ENCODE measurements at places on chromosomes 2 and 18. TPM values are rescaled to one million over a fixed set of nuclear protein-coding genes. Genes with fewer than 3 reads are reported as not detected.

Gene KCNG2
- total RNA-seq, result not detected

Gene FHOD3
- 7.8 TPM for total RNA-seq

DNA sequence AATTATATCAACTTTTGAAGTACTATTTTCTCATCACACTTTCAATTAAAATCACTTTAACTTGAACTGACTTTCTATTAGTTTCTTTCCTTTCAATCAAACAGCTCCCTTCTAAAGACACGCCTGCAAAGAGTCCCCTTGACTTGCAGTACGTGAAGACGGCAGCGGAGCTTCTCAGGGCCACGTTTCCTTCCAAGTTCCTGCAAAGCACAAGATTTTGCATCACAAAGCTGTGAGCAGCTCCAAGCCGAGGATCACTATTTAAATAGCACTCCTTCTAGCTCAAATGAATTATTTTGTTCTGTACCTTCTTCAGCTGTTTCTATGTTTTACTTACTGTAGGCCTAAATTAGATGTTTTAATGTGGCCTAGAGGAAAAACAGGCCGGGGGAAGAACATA is 30.8 kb downstream of the SH3YL1 start:
- DNase-seq, result no peak

- no peak for DNase-seq
Measured at GRCh38 chr2:164896634-164897355, 55.2 kb upstream of the COBLL1 start.

DNA sequence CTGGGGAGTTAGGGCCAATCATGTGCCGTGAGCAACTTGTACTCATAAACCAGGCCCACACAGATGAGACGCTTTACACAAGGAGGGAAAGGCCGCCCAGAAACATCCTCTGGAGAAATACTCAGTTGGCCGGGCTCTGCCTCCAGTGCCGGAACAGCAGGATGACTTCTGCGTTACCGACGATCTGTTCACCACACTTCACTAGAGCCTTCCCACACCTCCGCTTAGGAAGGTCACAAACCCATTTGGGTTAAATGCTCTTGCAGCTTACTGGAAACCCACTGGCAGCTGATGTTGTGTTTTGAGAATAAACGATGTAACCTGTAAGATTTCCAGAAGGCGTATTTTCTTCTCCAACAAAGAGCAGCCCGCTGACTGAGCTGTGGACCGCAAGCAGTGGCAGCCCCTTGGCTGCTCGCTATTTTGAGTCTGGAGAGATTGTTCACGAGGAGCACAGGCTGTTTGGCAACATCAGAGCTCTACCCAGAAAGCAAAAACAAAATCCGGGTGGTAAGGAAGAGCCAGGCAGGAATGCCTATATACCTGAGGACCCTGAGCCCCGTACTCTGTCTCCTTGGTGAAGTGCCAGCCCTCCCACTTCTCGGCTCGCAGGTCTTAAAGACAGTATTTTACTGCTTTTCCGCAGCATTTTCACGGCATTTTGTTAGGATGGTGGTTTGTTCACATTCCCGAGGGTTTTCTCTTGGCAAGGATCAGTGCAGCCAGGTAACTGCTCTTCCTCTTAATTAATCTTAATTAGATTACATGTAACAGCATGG is 44.0 kb downstream of the COLEC12 start:
- no peak for DNase-seq

DNA sequence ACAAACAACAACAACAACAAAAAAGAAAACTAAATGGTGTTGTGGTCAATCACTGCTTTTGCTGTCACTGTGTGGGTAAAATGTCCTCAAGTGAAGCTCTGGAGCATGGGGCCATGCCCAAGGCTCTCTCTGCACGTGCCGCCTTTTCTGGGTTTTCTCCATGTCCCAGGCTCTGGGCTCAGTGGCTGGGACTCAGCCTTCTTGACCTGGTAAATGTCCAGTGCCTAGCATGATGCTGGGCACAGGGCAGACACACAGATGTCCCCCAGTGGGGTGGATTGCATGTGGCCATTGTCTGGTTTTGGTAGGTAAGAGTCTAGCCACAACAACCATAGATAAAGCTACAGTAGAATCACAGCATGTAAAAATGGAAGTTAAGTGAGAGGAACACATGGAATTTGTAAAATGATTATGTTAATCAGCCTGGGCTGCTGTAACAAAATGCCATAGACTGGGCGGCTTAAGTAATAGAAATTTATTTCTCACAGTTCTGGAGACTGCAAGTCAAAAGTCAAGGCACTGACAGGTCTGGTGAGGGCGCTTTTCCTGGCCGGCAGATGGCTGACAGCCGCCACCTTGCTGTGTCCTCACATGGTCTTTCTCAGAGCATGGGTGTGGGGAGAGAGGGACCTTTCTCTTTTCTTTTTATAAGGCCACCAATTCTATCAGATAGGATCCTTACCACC is 174.4 kb downstream of the ACOXL start:
- no peak for DNase-seq
